GM04504 (cell line): ENCODE measurements at places on chromosomes 3 and 15.

DNA sequence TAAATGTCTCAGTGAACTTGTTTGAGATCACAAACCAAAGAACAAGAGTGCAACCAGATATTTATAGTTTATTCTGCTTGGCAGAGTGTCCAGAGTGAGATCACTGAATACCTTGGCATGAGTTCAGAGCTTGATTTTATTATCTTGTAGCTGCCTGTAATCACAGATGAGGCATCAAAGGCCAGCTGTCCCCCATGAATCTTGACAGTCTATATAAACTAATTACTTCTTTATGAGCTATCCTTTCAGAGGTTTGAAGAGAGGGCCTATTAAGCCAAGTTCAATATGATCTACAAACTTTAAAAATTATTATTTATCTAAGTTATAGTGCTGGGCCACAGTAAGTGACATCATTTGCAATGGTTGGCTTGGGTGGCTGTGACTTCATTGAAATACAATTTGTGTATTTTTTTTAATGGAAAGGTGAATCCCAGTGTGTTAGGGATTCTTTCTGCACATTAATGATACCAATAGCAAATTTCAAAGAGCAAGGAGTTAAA lies 251.5 kb downstream of the CLSTN2 start:
- DNase-seq, result no peak

DNA sequence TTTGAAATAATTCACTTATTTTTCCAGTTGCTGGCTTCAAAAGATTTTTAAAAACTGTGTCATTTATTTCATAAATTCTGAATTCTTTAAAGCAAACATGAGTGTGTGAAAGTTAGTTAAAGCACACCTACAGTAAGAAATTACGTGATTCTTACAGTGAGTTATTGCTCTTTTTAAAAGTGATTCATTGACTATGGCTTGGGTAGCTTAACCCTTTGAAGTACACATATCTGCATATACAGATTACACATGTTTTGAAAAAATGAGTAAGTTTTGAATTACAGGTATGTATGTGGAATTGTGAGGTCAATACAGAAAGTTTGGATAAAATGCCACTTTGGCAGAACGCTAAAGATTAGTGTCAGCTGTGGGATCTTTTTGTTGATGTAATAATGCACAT lies 64.5 kb upstream of the MBNL1 start:
- no peak for DNase-seq

DNA sequence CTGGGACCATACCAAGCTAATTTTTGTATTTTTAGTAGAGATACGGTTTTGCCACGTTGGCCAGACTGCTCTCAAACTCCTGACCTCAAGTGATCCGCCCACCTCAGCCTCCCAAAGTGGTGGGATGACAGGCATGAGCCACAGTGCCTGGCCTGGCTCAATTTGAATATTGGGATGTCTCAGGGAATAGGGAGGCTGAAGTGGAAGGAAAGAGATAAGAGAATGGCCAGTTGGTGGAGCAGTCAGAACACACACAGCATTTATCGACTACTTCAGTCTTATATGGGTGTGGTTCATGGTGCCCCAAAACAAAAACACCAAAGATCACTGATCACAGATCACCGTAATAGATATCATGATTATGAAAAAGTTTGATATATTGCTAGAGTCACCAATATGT lies 144.4 kb downstream of the GMNC start:
- DNase-seq, result no peak

DNA sequence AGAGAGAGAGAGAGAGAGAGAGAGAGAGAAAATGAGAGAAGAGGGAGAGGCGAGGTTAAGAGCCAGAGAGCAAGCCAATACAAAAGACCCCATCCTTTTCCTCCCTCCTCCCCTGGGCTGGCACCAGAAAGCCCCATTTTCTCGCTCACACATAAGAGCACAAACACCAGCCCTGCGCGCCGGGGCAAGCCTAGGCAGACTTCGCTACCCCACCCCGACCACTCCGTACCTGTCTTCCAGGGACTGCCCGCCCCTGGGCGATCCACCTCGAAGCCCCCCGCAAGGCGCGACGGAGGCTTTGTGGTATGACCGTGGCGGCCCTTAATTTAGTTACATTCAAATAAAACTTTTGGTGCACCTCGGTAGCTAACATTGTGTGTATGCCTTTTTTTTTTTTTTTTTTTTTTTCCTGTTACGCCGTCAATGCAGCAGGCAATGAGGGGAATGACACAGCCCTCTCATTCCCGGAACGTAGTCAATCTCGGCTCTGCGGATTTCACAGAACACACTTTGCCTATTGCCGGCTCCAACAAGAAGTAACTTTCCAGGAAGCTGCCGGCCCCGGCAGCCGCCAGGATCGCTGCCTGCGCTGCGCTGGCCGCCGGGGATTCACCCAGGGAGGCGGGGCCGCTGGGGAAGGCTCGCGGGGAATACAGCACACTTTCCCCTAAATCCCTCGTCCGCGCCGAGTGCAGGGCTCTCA lies 7.7 kb downstream of the BCL6 start:
- DNase-seq, result no peak

DNA sequence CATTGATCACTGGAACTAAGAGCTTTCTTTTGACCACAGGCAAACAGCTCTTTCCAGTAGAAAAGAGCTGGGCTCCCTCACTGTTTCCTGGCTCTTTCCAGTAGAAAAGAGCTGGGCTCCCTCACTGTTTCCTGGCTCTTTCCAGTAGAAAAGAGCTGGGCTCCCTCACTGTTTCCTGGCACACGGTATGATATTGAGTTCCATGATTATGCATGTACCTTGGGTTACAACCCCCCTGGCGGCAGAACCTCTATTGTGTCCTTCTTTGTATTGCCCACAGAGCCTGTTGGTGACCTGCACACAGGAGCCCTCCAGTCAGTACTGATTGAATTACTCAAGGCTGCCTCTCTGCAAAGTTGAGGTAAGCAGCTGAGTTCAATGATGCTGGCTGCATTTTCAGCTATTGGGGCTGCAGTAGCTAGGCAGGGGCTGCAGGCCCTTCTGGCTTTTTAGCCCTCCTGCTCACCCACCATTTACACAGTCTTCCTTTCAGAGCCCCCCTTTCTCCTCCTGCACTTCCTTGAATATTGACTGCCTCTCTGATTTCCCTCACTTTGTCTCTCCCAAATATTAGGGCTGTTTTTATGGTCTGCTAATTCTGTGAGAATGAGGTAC lies 10.2 kb downstream of the ACKR2 start:
- DNase-seq, result no peak

- DNase-seq, result no peak
Observed at GRCh38 chr3:27452368-27453090, 31.7 kb downstream of the SLC4A7 start.

DNA sequence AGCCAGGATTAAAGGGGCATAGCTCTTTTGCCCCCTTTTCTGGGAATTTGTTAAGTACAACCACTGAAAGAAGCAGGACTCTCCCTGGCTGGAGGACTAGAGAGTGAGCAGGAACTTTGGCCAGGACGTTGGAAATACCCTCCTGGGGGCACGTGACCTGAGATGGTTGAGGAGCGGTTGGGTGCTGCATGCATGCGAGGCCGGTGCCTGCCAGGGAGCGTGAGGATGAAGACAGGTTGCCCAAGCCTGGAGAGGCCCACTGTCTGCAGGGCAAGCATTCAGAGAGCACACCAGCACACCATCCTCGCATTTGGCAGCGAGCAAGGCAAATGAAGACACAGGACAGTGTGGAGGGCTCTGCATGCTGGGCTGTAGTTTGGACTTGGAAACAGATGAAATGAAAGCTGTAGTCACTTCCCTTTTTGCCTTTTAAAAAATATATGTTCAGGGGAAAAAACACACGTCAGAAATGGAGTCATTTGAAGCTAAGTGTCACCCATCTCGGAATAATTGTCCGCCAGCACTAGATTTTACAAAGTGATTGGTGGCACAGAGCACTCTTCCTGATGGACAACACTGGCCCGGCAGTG lies 217.6 kb downstream of the SLCO3A1 start:
- DNase-seq, result no peak

- DNase-seq, result peak; percentile 62
Observed at GRCh38 chr3:112007633-112008032, 8.9 kb downstream of the TAGLN3 start.

- no peak for DNase-seq
Observed at GRCh38 chr3:182083112-182083511, 371.4 kb downstream of the SOX2 start.

DNA sequence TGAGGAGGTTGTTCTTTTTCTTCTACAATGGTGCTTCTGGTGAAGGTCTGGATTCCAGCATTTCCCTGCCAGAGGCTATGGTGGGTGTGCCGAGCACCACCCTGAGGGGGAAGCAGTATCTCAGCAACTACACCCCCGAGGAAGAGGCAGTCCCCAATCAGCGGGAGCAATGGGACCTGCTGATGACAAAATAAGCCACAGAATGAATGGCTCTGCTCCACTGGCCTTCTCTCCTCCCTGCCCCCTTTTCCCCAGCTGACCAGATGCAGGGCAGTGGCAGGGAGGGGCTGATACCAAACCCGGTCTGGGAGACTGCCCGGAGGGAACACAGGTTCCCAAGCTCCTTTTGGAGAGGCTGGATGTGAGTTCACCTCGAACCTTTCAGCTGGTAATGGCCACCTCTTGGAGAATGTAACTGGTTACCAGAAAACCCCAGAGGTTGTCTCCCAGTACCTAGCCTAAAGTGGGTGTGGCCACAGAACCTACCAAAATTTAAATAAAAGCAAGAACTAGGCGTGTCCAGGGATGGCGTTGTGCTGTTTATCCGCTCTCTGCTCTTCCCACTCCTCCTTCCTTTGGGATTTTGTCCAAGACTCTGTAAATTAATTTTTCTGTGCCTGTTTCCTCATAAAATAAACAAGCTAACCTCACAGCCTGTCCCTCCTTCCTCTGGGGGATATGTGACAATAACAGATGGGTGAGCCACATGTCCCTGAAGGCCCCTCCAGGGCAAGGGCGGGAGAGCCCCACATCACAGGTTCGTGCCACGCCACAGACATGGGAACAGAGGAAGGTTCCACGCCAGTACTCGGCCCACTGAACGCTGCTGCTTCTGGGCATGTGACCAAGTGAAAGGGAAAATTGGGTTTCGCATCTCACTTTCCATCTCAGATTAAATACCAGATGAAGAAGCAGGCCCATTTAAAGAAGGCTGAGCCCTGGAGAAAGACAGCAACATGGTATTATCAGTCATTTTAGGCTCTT lies 35.1 kb upstream of the SPTBN5 start:
- DNase-seq, result no peak

GRCh38 chr3:124092811-124093210 lies 100.9 kb upstream of the ROPN1 start:
- no peak for DNase-seq

DNA sequence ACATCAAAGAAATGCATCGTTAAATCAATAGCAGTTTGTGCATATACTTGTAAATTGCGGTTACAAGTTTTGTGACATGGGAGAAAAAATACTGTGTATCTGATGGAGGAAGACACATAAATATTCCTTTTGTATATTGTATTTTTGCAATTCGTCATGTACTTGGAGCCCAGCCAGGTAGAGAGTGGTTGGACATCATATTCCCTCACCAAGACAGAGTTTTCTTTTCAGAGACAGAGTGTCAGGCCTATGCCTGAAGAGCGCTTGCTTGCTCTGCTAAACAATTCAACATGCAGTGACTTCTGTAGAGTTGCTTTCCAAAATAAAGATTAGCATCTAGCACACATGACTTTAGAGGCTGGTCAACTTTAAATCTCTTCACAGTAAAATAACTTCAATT lies 24.8 kb upstream of the MEIS2 start:
- no peak for DNase-seq
